ENCODE measurements at places on chromosomes 13 and 19.

DNA sequence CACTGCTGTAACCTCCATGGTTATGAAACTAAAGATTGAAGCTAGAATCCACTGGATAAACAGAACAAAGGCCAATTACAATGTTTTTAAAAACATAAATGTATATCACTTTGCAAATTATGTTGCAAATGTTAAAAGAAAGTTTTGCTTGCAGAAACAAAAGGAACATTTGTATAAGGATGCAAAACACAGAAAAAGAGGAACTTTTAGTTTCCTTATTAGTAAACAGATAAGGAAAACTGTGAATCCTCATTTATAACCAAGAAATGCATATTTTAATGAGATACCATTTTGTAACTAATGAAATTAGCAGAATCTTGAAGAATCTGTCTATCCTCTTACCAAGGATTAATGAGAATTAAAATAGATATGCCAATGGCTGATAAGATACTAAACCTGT is 32.3 kb downstream of the LPAR6 start:
- DNase-seq: no peak

- DNase-seq: peak; percentile 36
Measured at GRCh38 chr13:36998624-36999041, 507 bp downstream of the ALG5 start.

- DNase-seq: no peak
Measured at GRCh38 chr13:21672796-21673538, 2.1 kb downstream of the FGF9 start.

DNA sequence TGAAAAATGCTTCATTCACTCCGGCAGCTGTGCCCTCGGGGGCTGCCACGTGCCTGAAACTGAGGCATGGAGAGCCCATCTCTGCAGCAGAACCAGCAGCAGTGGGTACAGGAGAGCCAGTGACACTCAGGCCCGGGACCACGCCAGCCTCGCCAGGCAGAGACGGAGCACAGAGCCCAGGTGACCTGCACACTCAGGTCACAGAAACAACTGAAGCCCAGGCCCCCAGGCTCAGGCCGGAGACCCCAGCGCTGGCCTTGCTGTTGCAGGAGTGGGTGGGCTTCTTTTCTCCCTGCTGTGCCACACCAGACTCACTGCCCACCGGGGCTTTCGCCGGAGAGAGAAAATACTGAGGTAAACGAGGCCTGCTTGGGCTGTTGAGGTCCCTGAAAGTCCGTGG is 117.3 kb downstream of the SOX1 start:
- no peak for DNase-seq

Data from left hindlimb (tissue), 1 donor.